ENCODE measurements at places on chromosomes 6 and 20.

DNA sequence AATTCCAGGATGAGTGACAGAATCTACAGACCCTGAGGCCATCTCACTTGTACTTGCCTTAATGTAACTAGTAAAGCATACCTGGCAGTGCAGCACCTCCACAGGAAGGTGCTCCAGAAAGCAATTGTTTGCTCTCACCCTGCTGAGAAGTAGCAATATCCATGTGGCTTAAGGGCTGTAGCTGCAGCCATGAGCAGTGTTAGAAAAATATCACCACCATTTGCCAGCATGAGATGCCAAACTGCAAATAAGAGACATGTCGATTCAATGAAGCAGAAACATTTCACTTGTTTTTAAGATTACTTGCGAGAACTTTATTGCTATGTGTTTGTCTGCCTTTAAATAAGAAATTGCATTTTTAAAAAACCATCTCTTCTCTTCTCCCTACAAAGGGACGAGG is 151.5 kb downstream of the PRL start:
- no peak for DNase-seq

GRCh38 chr20:19633985-19634384 is 124.1 kb upstream of the RIN2 start:
- no peak for DNase-seq

GRCh38 chr6:17836293-17836692 is 129.6 kb upstream of the NUP153 start:
- no peak for DNase-seq

DNA sequence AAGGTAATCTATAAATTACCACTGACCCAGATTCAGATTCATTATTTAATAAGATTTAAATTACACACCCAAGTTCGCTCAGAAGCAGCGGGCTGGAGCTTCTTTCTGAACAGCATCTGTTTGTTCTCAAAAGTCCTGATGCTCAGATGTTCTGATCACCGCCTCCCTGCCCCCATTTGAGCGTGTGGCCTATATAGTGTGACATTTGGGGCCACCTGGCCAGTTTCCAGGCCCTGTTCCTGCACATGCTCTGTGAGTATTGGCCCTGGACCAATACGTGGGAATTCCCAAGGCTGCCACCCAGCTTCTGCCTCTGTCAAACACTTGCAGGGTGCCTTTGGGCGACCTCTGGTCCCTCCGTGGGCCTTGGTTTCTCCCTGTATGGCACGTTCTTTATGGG is 228.8 kb downstream of the TFAP2C start:
- no peak for DNase-seq

- no peak for DNase-seq
Measured at GRCh38 chr20:37295001-37295400, 5.5 kb downstream of the MANBAL start.

- DNase-seq, result no peak
Measured at GRCh38 chr20:38747495-38748096, 664 bp upstream of the ACTR5 start.

Data from BE2C (cell line).